ENCODE measurements at places on chromosomes 3 and 15.
A peak's percentile ranks its signal among the peaks of the same experiment; 100 is the strongest.

GRCh38 chr3:50167069-50167840 is 12.1 kb downstream of the SEMA3F start:
- no peak for DNase-seq

- no peak for DNase-seq
Observed at GRCh38 chr3:113829576-113830354, 8.8 kb upstream of the GRAMD1C start.

- DNase-seq = no peak
Observed at GRCh38 chr3:95151590-95151989, 1088.7 kb downstream of the NSUN3 start.

- DNase-seq = no peak
Observed at GRCh38 chr15:73972984-73973682, 19.0 kb downstream of the STOML1 start.

GRCh38 chr3:72405943-72406566 is 442.2 kb downstream of the SHQ1 start:
- no peak for DNase-seq

DNA sequence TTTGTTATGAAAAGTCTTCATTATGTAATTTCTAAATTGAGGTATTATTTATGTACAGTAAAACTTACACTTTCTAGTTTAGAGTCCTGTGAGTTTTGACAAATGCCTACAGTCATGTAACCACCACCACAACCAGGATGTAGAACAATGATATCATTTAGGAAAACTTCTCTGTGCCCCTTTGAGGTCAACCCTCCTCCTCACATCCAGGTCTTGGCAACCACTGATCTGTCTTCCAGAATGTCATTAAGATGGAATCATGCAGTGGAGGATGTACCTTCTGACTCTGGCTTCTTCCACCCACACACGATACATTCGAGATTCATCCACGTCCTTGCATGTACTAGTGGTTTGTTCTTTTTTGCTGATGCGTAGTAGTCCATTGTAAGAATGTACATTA is 23.2 kb downstream of the MINAR1 start:
- DNase-seq = no peak

- no peak for DNase-seq
Observed at GRCh38 chr3:54307566-54308180, 185.3 kb downstream of the CACNA2D3 start.

DNA sequence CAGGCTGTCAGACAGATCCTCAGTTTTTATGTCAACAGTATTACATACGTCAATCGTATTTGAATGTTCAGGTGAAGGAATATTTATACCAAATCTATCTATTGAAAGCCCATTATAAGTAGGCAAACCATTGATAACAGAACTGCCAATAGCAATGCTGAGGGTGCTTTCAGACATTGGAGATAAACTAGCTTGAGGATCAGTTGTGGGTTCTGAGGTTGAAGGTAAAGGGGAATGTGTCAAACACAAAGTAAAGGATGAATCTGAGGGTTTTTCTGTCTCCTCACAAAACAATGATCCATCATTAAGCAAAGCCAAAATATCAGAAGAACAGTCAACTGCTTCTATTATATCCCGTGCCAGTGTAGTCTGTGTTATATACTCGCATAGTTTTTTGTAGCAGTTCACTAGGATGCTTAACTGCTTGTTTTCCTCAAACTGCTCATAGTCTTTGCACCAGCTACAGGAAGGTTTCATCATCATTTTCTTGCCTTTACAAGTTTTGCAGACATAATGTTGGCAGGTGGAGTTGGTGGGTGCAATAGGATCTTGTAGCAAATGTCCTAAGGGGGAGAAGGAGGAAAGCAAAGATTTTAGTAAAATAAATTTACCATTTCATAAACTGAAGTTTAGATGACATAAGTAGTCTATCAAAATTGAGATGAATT is 43.8 kb downstream of the MSL2 start:
- no peak for DNase-seq

DNA sequence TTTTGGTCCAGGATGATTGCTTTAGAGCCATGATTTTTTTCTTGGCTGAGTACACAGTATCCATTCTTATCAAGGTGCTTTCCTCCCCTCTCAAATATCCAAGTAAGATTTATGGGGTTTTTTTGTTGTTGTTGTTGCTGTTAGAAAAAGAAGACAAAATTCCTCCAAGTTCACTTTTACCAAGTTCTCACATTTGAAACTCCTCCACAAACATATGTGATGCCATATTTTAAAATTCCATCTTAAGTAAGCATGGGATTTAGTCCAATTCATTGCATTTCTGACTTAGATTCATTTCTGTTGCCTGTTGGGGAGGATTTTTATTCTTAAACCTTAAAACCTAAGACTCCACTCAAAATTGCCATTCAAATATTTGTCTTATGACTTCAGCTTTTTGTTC is 128.6 kb upstream of the SPATA12 start:
- DNase-seq = no peak

DNA sequence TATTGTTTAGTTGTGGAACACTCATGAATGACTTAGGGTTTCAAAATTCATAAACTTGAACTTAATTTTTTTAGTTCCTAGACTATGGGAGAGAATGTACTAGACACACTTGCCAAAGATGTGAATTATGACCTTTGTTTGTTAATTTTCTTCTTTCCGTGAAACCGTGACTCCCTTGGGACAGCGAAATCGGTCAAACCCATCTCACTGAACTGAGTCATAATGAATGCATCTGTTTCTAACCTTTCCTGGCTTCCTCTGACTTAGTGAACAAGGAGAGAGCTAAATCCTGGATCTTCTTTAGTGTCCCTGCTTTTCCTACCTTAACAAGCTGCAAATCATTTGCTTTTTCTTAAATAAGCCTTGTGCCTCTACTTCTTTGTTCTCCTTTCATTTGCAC is 85.5 kb downstream of the LARS2 start:
- no peak for DNase-seq

- no peak for DNase-seq
Observed at GRCh38 chr15:44675911-44676310, 12.4 kb upstream of the SPG11 start.

DNA sequence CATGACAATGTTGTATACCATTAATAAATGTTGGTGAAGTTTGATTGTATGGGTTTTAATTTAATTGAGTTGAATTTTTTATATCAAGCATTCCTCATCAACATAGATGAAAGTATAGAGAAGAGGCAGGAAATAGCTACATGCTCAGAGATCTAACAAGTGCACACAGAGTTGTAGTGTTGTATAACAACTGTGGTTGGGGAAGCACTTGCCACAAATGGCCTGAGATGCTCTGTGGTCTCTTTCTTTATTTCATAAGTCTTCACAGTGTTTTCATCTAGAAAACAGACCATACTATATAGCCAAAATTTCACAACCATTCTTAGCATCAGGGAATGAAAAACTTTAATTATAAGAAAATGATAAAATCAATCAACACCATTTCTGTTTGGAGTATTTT is 682.6 kb upstream of the NECTIN3 start:
- DNase-seq = no peak

- no peak for DNase-seq
Observed at GRCh38 chr15:56732886-56733135, 498 bp downstream of the ZNF280D start.

DNA sequence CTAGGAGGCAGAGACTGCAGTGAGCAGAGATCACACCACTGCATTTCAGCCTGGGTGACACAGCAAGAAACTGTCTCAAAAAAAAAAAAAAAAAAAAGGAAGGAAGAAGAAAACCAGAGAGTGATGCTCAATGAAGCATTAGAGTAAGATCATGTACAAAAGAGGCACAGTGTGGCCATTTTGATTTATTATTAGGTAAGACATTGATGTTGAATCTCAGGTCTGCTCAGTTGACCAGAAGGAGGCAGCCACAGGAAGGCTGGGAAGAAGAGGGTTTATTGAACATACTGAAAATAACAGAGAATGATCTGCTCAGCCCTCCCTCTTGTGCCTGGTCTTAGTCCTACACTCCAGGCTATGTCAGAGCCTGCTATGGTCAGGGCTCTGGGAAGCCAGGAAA is 15.6 kb downstream of the LRRK1 start:
- no peak for DNase-seq

DNA sequence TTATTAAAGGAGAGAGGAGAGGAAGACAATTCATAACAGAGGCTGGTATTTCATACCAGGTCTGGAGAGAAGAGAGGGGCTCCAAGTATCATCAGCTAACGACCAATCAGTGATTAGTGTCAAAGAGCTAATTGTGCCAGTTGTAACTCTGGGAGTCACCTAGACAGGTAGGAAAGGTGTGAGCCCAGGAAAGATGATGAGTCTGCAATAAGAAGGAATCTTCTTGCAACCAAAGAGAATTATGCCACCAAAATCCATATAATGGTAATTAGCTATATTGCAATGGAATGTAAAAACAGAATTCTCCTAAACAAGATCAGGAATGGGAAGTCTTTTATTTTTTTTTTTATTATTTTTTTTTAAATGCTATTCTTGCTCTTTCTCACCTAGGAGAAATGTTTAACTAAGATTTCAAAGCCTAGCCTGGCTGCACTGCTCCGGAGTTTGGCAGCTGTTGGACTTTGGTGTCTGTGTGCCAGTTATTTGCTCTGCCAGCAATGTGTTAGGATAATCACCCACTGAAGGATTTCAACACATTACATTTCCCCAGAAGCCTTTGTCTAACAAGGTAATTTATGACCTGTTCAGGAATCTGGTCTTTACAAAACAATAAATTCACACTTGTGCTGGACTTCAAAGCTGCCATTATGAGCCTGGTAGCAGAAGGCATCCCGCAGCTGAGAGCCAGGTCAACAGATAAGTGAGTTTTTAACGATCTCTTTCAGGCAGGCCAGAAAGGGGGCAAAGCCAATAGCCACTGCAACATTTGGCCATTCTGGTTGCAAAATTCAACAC is 89.4 kb downstream of the FOXB1 start:
- no peak for DNase-seq

GRCh38 chr3:38257583-38257982 is 8.0 kb upstream of the SLC22A13 start:
- DNase-seq = no peak

DNA sequence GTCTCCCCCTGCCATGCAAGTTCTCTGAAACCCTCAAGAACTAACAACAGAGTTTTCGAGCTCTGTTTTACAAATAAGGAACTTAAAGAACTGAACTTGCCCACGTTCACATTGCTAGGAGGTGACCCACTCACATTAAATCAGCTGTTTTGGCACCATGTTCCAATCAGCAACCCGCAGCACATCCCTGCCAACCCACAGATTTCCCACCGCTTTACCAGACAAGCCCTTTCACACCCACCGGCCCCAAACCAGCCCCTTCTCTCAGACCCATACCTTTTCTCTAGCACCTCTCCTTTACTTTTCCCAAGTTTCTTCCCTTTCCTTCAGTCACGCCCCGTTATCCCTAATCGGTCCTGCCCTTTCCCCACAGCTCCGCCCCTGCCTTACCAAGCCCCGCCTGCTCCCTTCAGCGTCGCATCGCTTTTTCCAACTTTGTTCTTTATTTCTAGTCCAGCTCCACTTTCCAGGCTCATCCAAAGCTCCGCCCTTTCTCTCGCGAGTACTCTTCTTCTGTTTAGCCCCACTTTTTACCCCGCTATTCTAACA is 804 bp upstream of the BRPF1 start:
- peak; percentile 69 for DNase-seq

DNA sequence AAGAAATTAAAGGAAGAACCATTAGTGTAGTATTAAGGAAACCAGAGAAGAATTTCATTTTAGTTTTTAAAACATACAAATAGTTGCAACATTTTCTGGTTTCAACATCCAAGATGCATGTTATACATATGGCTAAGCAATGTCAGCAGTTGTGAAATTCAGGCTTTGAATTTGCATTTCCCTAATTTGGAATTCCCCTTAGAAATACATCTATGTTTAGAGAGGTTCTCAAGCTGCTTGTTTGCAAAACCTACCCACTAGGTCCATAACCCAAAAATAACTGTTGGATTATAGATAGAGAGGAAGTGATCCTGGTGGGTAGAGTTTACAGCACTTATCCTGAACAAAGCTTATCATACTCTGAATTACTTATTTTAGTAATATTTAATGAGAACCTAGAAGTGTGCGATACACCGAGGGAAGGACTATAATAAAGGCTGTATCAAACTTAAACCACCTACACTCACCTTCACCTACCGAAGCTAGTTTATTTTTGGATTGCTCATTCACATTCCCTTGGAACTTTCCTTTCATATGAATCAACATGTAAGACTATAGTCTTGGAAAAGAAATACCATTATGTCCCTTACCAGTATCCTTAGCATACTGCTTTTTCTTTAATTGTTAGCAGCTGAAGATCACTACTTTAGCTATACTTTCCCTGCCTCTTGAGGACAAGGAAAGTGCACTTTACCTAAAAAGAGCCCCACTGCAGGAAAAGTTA is 60.6 kb downstream of the CHAC1 start:
- no peak for DNase-seq

DNA sequence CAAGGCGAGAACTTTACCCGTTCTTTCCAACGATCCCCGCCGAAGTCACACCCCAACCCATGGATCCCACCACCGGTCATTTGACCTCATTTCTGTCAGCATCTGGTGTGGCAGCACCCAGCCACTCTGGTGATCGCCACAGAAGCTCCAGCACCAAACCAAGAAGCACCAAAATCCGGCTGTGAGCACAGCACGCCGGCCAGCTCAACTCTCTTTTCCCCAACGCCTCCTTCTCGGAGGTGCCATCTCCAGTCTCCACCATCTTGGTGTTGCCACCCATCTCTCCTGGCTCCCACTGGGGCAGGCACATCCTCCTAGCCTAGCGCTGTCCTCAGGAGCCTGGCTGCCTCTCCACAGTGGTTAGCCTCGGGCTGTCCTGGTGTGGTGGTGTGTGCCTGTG is 6.5 kb downstream of the MUC4 start:
- no peak for DNase-seq

- no peak for DNase-seq
Observed at GRCh38 chr3:117995842-117996437, 1038.7 kb downstream of the IGSF11 start.

- no peak for DNase-seq
Observed at GRCh38 chr15:89543389-89543788, 31.9 kb upstream of the TICRR start.

DNA sequence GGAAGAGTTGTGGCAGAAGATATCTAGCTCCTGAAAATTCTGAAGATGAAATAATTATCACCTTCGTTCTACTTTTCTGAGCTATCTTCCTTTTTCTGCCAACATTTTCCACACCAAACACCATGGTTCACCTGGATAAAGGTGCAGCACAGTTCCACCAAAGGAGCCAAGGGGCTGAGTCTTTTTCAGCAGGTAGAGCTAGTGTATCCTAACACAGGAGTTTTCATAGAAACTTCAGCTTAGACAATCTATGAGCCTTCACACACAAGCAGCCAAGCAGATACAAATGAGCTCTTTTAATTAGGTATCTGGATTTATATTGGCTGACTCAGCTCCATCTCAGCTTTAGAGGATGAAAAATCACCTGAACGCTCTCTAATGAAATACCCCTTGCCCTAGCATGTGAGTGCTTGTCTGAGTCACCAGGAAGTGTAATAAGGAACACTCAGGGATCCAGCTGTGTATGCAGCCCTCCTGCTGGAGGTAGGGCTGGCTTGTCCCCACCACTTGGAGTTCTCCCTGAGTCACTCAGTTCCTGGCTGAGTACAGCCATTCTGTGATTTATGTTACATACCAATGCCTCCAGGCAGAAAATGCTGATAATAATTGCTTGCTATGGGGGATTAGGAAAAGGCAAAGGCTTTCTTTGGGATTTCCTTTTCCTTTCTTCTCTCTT is 385.7 kb downstream of the LSAMP start:
- peak; percentile 61 for DNase-seq

- DNase-seq = no peak
Observed at GRCh38 chr15:99099661-99100060, 5.2 kb upstream of the SYNM start.
